ENCODE measurements at places on chromosomes 2 and 18. TPM values are rescaled to one million over a fixed set of nuclear protein-coding genes. Genes with fewer than 3 reads are reported as not detected.

DNA sequence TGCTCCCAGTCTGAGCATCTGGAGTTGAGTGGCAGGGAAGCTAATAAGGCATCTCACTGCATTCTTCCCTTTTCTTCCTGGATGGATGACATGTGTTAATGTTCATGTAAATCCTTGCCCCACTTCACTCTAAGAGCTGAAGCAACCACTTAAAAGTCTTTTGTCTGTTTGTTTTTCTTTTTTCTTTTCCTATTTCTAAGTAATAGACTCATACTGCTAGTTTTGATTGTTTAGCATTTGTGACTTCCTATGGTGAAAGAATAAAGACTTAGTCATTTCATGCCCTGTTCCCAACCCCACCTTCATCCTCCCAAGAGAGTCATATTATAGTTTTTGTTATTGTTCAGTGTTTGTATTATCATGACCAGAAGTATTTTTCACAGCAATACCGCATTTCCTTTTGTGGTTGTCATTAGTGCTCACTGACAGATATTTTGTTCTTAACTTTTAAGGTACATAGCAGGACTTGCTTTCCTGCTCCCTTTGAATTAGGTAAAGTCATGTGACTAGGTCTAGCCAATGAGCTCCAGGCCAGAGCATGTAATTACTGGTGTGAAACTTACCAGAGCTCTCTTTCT is 18.1 kb upstream of the SPP2 start:
- H3K36me3 ChIP-seq: no peaks in the 10 kb centered on the region
- no peaks in the 10 kb centered on the region for H3K27me3 ChIP-seq
- no peak overlapping the region for H3K27ac ChIP-seq
- no peak overlapping the region for H3K4me3 ChIP-seq
- DNase-seq: no peak
- no peaks in the 10 kb centered on the region for H3K4me1 ChIP-seq

- H3K36me3 ChIP-seq: no peaks in the 10 kb centered on the region
- H3K4me3 ChIP-seq: no peak overlapping the region
- no peak for DNase-seq
- no peaks in the 10 kb centered on the region for H3K27me3 ChIP-seq
These were observed 156.8 kb downstream of the PAX3 start for GRCh38 chr2:222142027-222142426.

GRCh38 chr2:5235701-5236100 is 456.5 kb upstream of the SOX11 start:
- no peak for DNase-seq
- no peaks in the 10 kb centered on the region for H3K36me3 ChIP-seq
- H3K27me3 ChIP-seq: no peaks in the 10 kb centered on the region
- H3K27ac ChIP-seq: no peak overlapping the region

GRCh38 chr2:177275743-177276055 is 11.2 kb upstream of the NFE2L2 start:
- no peaks in the 10 kb centered on the region for H3K36me3 ChIP-seq
- no peak overlapping the region for H3K27ac ChIP-seq
- no peak for DNase-seq
- H3K4me1 ChIP-seq: no peaks in the 10 kb centered on the region
- H3K27me3 ChIP-seq: no peaks in the 10 kb centered on the region
- H3K4me3 ChIP-seq: no peak overlapping the region

DNA sequence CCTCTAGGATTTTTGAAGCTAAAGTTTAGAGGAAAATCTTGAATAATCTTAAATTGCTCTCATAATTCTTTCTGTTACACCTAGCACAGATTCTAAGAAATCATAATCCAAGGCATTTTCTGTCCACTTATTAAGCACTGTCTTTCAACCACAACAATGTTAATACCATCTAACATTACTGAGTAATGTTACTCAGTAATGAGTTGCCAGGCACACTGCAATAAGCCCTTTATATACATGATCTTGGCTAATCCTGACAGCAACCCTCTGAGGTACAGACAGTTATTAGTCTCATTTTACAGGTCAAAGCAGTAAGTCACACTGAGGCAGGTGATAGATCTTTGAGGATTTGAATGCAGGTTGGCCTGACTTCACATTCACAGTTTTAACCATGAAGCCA is 291.9 kb downstream of the ALK start:
- no peak overlapping the region for H3K4me3 ChIP-seq
- H3K4me1 ChIP-seq: no peaks in the 10 kb centered on the region
- H3K36me3 ChIP-seq: no peaks in the 10 kb centered on the region
- H3K27ac ChIP-seq: no peak overlapping the region
- no peaks in the 10 kb centered on the region for H3K27me3 ChIP-seq

The DSG2 gene
- total RNA-seq: 43.0 TPM

DNA sequence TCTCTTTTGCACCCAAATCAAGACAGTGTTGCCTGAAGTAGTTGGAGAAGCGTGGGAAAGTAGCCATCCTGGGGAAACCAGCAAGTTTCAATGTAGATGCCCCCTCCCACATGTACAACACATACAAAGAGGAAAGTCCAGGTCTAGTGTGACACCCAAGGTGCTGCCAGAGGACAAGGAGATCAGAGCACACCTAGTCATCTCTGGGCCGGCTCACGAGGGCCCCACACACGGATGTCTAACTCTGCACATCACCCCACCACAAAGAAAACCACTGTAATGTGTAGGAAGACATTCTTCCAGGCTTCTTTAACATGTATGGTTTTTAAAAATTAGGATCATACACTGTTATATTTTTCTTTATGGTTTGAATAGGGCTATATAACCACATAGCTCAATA is 21.6 kb downstream of the PARD6G start:
- H3K27me3 ChIP-seq: no peaks in the 10 kb centered on the region
- no peaks in the 10 kb centered on the region for H3K36me3 ChIP-seq
- H3K4me3 ChIP-seq: no peak overlapping the region
- no peaks in the 10 kb centered on the region for H3K4me1 ChIP-seq
- no peak overlapping the region for H3K27ac ChIP-seq

DNA sequence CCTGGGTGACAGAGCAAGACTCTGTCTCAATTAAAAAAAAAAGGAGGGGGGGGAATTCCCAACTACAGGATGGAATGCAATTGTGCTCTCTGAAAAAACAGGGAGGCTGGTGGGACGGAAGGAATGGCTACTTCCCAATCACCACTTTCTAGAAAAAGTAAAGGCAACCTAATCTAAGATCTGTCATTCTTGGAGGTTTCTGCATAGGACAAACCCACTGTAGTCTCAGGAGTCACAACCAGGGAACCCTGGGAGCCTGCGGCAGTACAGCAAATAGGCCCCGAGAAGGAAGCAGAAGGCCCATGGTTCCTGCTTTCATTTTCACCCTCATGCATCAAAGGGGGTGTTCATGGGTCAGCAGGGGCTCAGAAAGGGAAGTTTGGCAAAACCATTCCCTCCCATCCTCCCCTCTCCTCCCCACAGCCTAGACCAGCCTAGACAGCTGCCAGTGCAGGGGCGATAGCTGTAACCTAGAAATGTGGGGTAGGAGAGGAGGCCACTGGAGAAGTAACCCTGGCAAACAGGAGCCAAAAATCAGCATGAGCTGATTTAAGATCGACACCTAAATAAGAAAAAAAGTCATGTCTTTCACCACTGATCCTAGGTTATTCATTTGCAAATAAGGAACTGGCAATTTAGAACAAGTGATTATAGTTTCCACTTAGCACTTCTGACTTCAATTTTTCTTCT is 48.0 kb downstream of the TRABD2A start:
- no peaks in the 10 kb centered on the region for H3K36me3 ChIP-seq
- H3K27ac ChIP-seq: no peak overlapping the region
- no peaks in the 10 kb centered on the region for H3K27me3 ChIP-seq

Data from K562 (cell line).